ENCODE measurements at places on chromosomes 1 and 21.

GRCh38 chr21:35646606-35647005 lies 413.7 kb downstream of the SETD4 start:
- no peak for DNase-seq

DNA sequence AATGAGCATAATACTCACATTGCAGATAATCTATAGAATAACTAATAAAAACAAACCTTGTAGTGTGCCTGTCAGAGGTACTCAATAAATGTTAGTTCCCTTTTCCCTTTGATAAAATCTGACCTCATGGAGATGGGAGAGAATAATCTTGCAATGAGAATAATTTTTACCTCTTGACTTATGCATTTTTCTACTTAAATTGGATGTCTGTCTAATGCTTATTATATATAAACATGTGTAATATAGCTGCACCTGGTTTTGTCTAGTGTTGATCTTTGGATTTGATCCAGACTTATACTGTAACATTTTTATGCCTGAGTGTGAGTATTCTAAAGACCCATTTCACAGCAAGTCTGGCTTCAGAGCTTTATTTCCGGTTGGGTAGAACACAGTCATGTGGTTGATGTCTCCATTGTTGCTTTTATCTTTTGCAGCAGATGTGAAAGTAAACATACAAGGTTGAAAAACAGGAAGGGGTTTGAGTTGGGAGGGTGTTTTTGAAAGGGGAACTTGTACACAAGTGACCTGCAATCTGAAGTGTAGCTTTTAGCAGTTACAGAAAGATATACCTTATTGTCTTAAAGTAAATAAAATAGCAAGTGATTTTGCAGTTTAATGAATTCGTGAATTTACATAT lies 12.4 kb downstream of the EPB41 start:
- peak; percentile 23 for DNase-seq

GRCh38 chr1:14810595-14811361 lies 212.3 kb downstream of the KAZN start:
- no peak for DNase-seq

DNA sequence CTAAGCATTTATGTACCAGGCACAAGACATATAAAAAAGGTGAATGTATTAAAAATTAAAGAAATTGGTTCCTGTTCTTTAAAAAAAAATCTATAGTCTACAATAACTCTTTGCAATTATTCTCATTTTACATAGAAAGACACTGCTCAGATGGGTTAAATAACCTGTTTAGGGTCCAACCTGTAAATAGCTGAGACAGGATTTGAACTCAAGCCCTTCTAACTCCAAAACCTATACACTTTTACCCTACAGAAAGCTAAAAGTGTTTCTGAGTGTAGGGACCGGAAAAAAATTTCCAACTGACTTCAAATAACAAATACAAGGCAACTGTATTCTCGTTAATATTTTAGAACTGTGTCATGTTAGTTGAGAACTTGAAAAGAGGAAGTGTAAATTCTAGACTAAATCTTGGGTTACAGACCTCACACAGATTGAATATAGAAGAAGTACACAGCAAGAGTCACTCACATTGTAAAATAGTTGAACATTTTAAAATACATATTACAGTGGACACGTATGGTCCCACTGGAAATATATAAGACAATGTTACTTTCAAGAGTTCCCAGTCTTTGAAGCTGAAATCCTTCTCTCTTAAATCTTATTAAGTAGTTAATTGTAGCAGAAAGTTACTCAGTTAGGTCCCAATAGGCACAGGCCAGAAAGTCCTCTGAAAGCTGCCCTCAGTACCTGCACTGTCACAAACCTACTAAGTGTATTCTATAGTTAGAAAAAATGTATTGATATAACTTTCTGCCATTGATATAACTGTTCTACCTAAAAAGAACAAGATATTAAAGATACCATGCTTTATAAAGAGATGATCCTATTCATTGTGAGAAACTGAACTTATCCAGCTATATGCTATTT lies 7.3 kb downstream of the EDEM3 start:
- DNase-seq, result no peak

DNA sequence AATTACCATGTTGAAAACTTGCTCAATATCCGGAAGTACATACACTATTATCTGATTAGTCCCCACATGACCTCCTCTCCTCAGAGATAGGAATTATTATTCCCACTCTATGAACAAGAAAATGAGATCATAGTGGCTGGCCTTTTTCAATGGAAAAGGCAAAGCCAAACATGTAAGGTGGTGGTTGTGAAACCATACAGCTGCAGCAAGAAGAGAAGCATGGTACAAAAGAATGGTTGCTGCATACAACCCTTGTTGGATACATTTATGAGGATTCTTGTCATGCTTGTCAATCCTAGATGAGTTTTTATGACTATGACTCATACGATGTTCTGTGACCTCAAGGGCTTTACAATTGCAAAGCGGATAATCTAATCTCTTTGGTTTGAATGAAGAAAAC lies 514.7 kb downstream of the PLPP3 start:
- no peak for DNase-seq

- no peak for DNase-seq
Measured at GRCh38 chr21:38092051-38092450, 164.7 kb upstream of the KCNJ15 start.

DNA sequence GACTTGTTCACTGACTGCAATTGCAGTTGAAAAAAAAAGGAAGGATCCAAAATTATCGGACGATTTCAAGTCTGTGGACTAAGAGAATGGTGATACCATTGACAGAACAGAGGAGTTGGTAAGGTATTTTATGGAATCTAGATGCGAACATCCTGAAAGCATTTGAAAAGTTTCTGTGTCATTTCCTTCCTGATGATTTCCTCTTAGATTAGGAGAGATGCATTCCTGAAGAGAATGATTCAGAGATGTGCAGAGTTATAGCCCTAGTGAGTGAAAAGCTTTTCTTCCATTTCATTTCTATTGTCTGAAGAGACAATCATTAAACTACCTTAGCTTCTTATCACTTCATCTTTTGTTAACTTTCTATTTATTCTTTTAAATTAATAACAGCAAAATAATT lies 200.0 kb downstream of the KCNK2 start:
- no peak for DNase-seq

DNA sequence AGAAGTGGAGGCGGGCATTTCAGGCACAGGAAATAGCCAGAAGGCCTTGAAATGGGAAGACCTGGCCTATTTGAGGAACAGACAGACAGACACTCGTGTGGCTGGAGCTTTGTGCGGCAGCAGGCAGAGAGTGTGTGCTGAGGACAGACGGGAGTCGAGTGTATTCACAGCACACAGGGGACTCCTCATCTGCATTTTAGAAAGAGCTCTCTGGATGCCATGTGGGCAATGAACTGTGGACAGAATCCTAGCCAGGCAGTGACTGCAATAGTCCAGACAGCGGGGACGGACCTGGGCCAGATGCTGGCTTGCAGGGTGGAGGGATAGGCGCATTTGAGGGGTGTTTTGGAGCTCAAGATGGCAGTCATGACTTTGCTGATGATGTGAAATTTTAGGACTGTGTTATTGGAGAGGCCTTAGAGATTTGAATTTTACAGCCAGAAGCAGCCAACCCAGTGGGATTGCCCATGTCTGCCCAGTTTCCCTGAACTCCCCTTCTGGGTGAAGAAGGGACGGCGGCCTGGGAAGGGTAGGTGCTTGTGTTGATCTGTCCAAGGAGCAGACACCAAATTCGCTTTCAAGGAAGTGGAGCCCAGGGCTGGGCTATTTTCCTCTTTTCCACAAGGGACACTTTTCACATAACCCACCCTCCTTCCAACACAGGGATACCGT lies 43.7 kb downstream of the CHAF1B start:
- DNase-seq, result no peak

All from activated CD4-positive, alpha-beta memory T cell treated with anti-CD3 and anti-CD28 coated beads for 36 hours (primary cell).